ENCODE measurements at places on chromosomes 2 and 18.

DNA sequence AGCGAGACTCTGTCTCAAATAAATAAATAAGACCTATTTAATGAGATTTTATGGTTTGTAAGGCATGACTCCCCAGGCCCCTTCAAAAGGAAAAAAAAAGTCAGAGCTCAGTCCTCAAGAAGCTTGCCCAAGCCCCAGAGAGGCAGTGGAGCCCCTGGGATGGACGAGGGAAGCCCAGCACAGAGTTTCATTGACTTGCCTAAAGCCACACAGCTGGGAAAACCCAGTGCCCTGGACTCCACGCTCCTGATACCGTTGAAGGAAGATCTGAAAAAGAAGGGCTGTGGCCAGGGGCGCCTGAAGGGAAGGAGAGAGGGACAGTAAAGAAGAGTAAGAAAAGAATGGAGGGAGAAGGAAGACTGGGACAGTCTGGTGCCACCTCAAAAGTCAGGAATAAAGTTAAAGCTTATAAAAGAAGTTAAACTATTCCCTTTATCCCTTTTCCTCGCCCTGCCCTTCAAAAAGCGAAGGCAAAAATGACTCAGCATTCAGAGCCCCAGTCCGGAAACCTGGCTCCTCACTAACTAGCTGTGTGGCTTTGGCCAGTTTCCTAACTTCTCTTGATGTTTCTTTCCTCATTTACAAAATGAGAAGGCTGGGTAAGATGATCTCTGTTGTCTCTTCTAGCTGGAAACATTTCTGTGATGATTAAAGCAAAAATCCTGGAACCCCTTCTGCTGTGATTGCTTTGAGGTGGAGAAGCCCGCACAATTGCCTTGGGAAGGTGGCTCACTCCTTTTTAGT lies 46.7 kb downstream of the LYPD1 start:
- no peaks in the 10 kb centered on the region for H3K27me3 ChIP-seq
- no peaks in the 10 kb centered on the region for H3K4me1 ChIP-seq
- H3K4me3 ChIP-seq: no peak overlapping the region
- no peaks in the 10 kb centered on the region for H3K36me3 ChIP-seq
- no peak overlapping the region for H3K27ac ChIP-seq

DNA sequence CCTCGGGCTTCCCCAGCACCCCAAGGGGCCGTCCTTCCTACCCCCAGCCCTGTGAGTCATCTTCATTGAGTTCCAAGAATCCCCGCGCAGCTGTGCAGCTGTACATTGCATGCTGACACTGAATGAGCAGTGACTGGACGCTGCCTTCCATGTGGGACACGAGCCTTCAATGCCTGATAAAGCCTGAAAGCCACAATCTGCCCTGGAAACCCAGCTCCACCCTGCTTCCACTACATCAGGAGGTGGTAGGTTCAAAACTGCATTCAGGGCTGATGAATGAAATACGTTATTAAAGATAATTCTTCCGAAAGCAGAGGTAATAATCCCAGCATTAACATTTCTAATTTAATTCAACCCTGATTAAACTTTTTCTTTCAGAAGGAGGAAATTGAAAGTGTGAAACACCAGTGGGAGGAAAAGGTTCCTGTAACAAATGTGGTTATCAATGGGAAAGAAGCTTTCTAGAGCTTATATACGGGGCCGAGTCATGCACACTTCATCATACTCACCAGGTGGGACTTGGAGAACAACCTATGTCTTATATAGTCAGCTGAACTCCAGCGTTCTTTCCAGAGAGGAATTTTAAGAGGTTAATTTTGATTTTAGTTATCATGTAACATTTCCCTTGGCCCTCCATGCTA lies 360.1 kb downstream of the LPIN1 start:
- DNase-seq: peak; percentile 40
- H3K4me3 ChIP-seq: no peak overlapping the region
- H3K27ac ChIP-seq: no peak overlapping the region
- H3K27me3 ChIP-seq: no peaks in the 10 kb centered on the region

GRCh38 chr18:57210107-57210715 lies 63.3 kb downstream of the BOD1L2 start:
- DNase-seq: no peak
- H3K4me1 ChIP-seq: no peaks in the 10 kb centered on the region
- H3K27ac ChIP-seq: no peak overlapping the region
- H3K27me3 ChIP-seq: no peaks in the 10 kb centered on the region
- H3K36me3 ChIP-seq: no peaks in the 10 kb centered on the region

DNA sequence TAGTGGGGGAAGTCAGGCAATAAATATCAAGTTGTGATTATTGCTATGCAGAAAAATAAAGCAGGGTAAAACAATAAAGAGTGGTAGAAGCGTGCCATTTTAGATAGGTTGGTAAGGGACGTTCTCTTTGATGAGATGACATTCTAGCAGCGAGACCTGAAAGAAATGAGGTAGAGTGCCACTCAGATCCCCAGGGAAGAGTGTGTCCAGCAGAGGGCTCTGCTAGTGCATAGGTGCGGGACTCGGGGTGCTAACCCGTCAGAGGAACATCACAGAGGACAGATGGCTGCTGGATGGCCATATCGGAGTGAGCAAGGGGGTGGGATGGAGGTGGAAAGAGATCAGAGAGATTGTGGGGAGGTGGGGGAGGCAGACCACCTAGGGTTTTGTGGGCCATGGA lies 16.3 kb upstream of the GTF2A1L start:
- no peaks in the 10 kb centered on the region for H3K4me1 ChIP-seq
- no peak overlapping the region for H3K4me3 ChIP-seq
- no peak for DNase-seq
- no peaks in the 10 kb centered on the region for H3K36me3 ChIP-seq

- H3K4me3 ChIP-seq: no peak overlapping the region
- H3K4me1 ChIP-seq: no peaks in the 10 kb centered on the region
- no peaks in the 10 kb centered on the region for H3K27me3 ChIP-seq
- DNase-seq: no peak
- no peaks in the 10 kb centered on the region for H3K36me3 ChIP-seq
These were observed 525.0 kb downstream of the ERBB4 start for GRCh38 chr2:212013626-212014025.

GRCh38 chr2:127220102-127220767 lies at the start of gene CYP27C1:
TSS of gene CYP27C1 (minus strand) at chr2:127220299. CDS start at chr2:127220270, 29 bp downstream.
- no peak within 1 kb of the TSS for H3K27ac ChIP-seq
- peaks cover 6% of the 10 kb centered on the region for H3K4me1 ChIP-seq
- peaks cover 8% of the 10 kb centered on the region for H3K27me3 ChIP-seq

- no peak for DNase-seq
- H3K4me3 ChIP-seq: no peak overlapping the region
- no peaks in the 10 kb centered on the region for H3K36me3 ChIP-seq
- no peaks in the 10 kb centered on the region for H3K4me1 ChIP-seq
- H3K27ac ChIP-seq: no peak overlapping the region
These were observed 4.5 kb upstream of the MYO5B start for GRCh38 chr18:50199346-50199855.

- no peaks in the 10 kb centered on the region for H3K27me3 ChIP-seq
- no peak overlapping the region for H3K27ac ChIP-seq
- H3K36me3 ChIP-seq: peaks cover 60% of the 10 kb centered on the region
- no peaks in the 10 kb centered on the region for H3K4me1 ChIP-seq
These were observed 43.4 kb upstream of the TNFRSF11A start for GRCh38 chr18:62281684-62282083.

DNA sequence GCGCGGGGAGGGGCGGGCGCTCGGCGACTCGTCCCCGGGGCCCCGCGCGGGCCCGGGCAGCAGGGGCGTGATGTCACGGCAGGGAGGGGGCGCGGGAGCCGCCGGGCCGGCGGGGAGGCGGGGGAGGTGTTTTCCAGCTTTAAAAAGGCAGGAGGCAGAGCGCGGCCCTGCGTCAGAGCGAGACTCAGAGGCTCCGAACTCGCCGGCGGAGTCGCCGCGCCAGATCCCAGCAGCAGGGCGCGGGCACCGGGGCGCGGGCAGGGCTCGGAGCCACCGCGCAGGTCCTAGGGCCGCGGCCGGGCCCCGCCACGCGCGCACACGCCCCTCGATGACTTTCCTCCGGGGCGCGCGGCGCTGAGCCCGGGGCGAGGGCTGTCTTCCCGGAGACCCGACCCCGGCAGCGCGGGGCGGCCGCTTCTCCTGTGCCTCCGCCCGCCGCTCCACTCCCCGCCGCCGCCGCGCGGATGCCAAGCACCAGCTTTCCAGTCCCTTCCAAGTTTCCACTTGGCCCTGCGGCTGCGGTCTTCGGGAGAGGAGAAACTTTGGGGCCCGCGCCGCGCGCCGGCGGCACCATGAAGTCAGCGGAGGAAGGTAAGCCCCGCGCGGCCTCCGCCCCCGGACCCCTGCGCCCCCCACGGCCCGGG lies at the start of gene NFATC1:
NFATC1 (plus strand) TSS at position 170 of the 644 bp plus-strand sequence; CDS start at position 465, 295 bp downstream.
- H3K27me3 ChIP-seq: no peaks in the 10 kb centered on the region
- H3K36me3 ChIP-seq: no peaks in the 10 kb centered on the region
- peak; percentile 86 for DNase-seq
- peak within 1 kb of the TSS; percentile 59 for H3K4me3 ChIP-seq

DNA sequence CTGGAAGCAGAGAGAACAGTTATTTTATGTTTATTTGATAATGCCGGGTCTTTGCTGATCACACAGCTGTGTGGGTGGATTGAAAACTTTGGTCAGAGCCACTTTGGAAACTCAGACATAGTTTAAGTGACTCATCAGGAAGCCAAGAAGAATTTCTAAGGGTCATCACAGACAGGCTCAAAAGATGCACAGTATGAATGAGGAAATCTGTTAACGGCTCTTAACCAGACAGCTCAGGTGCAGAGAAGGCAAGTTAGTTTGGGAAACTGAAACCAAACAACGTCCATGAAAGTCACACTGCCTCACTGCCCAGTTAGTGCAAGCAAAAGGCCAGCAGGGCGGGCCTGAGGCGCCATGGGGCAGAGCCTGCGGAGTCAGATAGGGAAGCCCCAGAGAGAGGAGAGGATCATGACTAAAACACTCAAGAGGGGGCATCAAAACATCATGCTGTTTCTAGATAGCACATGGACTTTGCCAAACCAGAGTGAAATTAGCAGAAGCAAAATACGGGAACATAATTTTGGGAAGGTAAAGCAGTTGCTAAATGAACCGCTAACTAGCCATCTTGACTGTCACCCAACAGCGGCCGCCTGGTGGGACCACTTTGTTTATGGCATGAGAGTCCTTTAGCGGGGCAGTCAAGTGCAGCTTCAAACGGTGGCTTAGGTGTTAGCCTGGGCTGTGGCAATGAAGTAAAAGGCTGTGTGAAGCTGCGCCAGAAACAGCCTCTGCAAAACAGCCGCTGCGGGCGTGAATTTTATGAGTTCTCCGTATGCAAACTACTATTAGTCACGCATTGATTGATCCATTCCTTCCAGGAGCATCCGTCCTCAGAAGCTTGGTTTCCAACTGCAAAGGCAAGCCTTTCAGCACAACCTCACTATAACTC lies 101.2 kb downstream of the KCTD18 start:
- no peaks in the 10 kb centered on the region for H3K4me1 ChIP-seq
- no peaks in the 10 kb centered on the region for H3K36me3 ChIP-seq
- no peak overlapping the region for H3K4me3 ChIP-seq
- no peak overlapping the region for H3K27ac ChIP-seq
- no peak for DNase-seq
